Endothelial cell of umbilical vein (primary cell): ENCODE measurements at places on chromosomes 2 and 18. TPM values are rescaled to one million over a fixed set of nuclear protein-coding genes. Genes with fewer than 3 reads are reported as not detected.
A peak's percentile ranks its signal among the peaks of the same experiment; 100 is the strongest.

The DYNC1I2 gene
- total RNA-seq: 138 and 144 TPM in 2 replicates

The NYAP2 gene
- total RNA-seq: not detected in 2 replicates

The RTP5 gene
- not detected in 2 replicates for total RNA-seq

The TNFRSF11A gene
- 11.1 and 11.9 TPM in 2 replicates for total RNA-seq

The TXNL1 gene
- 70.6 and 81.2 TPM in 2 replicates for total RNA-seq

The LIMS2 gene
- 45.7 and 48.3 TPM in 2 replicates for total RNA-seq

The CRYGB gene
- total RNA-seq: not detected in 2 replicates

GRCh38 chr2:221112744-221113143 lies 459.4 kb downstream of the EPHA4 start:
- DNase-seq: no peak

DNA sequence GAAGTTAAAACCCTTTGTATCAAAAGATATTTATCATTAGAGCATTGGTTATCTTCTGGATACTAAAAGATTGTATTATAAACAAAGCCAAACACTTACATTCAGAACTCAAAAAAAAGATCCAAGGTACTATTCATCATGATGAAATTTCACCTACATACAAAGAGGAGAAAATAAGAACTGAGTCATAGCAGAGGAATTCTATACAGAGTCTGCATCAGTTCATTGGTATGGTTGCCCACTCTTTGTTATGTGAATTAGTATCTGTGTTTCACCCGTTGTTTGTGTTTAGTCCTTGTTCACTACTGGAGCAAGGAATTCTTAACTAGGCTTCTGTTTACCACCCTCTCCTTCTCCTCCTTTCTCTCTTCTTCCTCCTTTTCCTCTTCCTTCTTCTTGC lies 157.9 kb downstream of the LNPK start:
- DNase-seq: no peak

- no peak for DNase-seq
Observed at GRCh38 chr2:171217330-171217729, 56.6 kb upstream of the TLK1 start.

DNA sequence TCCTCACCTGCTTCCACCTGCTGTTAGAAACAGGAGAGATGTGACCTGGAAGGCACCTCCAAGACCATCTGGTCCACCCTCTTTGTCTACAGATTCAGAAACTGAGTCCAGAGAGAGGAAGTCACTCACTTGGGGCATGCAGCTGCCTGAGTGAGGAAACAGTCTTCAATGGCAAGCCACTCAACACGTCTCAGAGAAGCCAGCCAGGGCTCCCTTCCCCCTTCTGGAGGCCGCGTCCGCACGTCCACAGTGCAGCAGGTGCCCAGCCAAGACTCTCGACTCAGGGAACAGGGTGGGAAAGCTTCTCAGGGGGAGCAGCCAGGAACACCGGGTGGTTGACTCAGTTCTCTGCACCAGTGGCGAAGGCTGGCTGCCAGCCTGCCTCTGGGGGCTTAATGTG lies 201.7 kb downstream of the BCL11A start:
- DNase-seq: no peak

DNA sequence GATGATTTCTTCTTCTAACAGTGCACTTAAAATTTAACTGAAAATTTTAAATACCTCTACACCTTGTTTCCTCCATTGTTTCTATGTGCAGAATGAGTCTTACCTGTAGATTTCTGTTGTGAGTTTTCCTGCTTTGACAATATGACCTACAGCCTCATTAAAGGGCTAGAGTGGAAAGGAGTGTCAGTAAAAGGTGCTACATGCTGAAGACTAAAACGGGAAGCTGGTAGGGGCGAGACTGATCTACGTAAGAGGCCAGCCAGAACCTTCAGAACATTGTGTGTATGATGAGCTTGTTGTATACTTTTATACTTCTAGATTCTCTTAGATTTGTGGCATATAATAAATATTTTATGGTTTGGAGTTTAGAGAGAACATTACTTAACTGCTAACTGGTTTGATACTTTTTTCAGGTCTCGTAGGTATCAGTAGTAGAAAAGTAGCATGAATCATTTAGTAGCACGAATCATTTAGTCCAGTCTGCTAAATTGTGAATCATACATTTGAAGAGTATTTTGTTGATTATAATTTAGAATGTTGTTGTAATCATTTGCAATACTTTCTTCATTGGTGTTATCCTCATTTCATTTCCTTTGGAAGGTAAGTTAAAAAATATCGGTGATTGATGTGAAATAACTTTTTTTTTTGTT lies 14.3 kb downstream of the INSIG2 start:
- DNase-seq: no peak

- no peak for DNase-seq
Observed at GRCh38 chr2:140601801-140602200, 1529.0 kb downstream of the LRP1B start.

- no peak for DNase-seq
Observed at GRCh38 chr18:11751341-11752115, 62.5 kb downstream of the GNAL start.

- DNase-seq: peak; percentile 92
Observed at GRCh38 chr18:79507546-79508480, 112.1 kb downstream of the NFATC1 start.

- DNase-seq: no peak
Observed at GRCh38 chr2:66885775-66886383, 451.0 kb downstream of the MEIS1 start.

- peak; percentile 85 for DNase-seq
Observed at GRCh38 chr18:7369006-7369405, 138.1 kb downstream of the LRRC30 start.

DNA sequence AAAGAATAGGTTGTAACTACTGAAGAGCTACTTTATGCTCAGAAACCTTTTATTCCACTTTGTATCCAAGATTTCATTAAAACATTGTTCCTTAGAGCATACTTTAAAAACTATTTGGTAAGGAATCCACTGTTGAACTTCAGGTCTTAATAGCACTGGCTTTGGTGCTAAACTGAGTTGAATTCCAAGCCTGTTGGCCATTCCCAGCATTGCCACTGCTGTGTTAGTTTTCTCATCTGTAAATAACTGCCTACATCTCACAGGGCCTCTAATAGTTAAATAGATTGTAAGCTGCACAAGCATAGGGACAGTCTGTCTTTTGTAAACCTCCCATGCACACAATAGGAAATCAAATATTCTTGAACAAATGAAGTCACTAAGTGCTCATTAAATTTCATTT lies 86.6 kb downstream of the ORC4 start:
- no peak for DNase-seq

DNA sequence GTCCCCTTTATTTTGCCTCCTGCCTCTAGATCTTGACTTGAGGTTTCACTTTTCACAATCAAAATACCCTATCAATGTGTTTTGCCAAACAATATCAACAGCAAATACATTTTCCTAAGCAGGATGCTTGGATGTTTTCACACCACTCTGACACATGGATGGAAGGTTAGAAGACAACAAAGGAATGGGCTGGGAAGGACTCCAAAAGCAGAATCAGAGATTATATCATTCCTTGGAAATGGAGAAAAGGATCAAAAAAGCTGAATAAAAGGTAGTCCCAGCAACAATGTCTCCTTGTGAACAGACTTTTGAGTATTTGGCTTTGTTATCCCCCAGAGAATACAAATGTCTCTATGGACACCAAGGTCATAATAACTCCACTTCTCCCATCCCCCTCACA lies 170.8 kb downstream of the ETAA1 start:
- peak; percentile 40 for DNase-seq

DNA sequence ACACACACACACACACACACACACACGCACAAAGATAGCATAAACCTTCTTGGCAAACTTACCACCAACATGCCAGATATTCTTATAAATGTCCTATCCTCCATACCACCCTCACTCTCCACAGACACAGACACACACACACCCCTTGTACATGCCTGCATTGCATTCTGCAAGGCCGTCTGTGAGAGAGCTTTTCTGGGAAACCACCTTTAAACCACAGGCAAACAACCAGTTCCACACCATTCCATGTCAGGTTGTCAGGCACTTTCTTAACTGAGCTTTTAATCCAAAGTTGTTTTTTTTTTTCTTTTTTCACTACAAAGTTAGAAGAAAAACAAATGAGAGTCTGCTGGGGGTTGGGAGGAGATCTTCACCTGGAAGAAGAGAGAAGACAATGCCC lies 221.1 kb downstream of the C1D start:
- no peak for DNase-seq

GRCh38 chr2:103789381-103790095 lies 1027.7 kb downstream of the TMEM182 start:
- no peak for DNase-seq

DNA sequence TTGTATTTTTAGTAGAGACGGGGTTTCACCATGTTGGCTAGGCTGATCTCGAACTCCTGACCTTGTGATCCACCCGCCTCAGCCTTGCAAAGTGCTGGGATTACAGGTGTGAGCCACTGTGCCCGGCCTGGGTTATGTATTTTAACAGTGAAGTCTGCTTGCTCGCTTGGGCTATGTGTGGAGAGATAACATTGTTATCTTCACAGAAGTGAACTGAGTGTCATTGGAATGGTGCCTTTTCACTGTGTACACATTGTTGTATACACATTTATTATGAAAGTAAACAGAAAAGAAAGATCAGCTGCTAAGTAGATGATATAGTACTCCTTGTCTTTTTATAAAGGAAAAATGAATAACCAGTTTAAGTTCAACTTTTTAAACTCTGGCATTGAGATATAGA lies 30.4 kb downstream of the RNF138 start:
- DNase-seq: no peak
